HFFc6 (cell line): ENCODE measurements at places on chromosomes 4 and X. TPM values are rescaled to one million over a fixed set of nuclear protein-coding genes. Genes with fewer than 3 reads are reported as not detected.

DNA sequence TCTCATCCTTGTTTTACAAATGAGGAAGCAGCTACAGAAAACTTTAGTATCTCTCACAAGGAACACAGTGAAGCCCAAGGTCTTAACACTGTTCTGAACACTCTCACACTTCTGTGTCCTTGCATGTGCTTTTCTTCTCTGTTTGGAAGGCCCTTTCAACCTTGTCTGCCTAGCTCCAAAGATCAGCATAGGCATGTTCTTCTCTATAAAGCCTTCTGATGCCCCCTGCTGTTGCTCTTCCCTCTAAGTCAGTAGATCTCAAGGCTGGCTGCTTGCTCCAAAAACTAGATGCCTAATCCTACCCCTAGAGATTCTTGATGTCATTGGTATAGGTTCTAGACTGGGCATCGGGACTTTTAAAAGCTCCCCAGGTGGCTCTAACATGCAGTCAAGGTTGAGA lies 5.9 kb downstream of the APOO start:
- peak; percentile 47 for DNase-seq
- peaks cover 26% of the 10 kb centered on the region for H3K4me1 ChIP-seq

Gene MAGEA10
- not detected in 2 replicates for total RNA-seq

DNA sequence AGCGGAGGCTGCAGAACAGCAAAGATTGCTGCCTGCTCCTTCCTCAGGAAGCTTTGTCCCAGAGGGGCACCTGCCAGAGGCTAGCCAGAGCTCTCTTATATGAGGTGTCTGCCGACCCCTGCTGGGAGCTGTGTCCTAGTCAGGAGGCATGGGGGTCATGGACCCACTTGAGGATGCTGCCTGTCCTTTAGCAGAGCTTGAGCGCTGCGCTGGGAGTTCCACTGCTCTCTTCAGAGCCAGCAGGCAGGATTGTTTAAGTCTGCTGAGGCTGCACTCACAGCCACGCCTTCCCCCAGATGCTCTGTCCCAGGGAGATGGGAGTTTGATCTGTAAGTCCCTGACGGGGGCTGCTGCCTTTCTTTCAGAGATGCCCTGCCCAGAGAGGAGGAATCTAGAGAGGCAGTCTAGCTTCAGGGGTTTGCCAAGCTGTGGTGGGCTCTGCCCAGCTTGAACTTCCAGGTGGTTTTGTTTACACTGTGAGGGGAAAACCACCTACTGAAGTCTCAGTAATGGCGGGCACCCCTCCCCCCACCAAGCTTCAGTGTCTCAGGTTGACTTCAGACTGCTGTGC lies 10.9 kb downstream of the DCK start:
- H3K4me3 ChIP-seq, result no peak overlapping the region
- H3K27me3 ChIP-seq, result no peaks in the 10 kb centered on the region
- no peak for DNase-seq
- H3K27ac ChIP-seq, result peak overlapping the region; percentile 45

DNA sequence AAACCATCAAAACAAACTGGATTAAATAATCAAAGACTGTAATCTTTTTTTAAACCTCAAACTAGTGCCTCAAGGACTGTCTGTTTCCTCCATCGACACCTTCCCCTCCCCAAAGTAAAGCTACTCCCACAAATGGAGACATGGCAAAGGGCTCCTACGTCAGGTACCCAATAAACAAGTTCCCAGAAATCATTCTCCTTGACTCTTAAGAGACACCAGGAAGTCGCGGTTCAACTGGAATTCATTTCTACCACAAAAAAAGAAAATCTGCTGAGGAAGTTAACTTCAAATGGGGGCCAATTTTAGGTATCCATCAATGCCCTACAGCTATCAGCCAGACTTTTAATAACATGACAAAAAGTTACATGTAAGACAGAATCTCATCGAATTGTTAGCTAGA lies 2.5 kb downstream of the RPS4X start:
- DNase-seq, result no peak
- peak overlapping the region; percentile 80 for H3K27ac ChIP-seq
- H3K36me3 ChIP-seq, result peaks cover 45% of the 10 kb centered on the region
- peak overlapping the region; percentile 89 for H3K4me3 ChIP-seq
- peaks cover 5% of the 10 kb centered on the region for H3K27me3 ChIP-seq

GRCh38 chrX:70301716-70302115 lies 11.8 kb downstream of the KIF4A start:
- no peaks in the 10 kb centered on the region for H3K4me1 ChIP-seq
- peak overlapping the region; percentile 67 for H3K27ac ChIP-seq
- H3K36me3 ChIP-seq, result peaks cover 5% of the 10 kb centered on the region
- peak; percentile 4 for DNase-seq
- no peaks in the 10 kb centered on the region for H3K27me3 ChIP-seq
